Cardiac muscle cell (in vitro differentiated cells and primary cell): ENCODE measurements at places on chromosomes 5 and 9. TPM values are rescaled to one million over a fixed set of nuclear protein-coding genes. Genes with fewer than 3 reads are reported as not detected.

DNA sequence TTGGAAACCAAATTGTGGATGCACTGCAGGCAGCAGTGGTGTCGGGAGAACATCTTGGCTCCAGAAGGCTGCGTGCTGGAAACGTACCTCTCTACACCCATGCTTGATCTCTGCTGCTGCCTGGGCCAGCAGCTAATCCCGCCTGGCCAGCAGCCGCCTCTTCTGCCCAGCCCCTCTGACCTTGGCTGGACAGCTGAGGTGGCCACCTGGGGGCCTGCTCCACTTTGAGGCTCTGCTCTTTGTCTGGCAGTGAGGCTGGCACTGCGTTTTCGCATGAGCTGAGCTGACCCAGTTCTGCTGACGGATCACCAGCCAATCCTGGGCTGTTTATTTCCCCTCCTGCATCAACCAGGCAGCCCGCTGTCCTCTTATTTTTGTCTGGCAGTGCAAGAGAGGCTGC, 154.9 kb downstream of the TENT4A start:
- no peaks in the 10 kb centered on the region for H3K36me3 ChIP-seq
- H3K4me1 ChIP-seq = no peaks in the 10 kb centered on the region
- DNase-seq = no peak
- H3K27me3 ChIP-seq = no peaks in the 10 kb centered on the region

The EPB41L4A gene
- 8.2 and 10.5 TPM in 2 replicates for total RNA-seq

DNA sequence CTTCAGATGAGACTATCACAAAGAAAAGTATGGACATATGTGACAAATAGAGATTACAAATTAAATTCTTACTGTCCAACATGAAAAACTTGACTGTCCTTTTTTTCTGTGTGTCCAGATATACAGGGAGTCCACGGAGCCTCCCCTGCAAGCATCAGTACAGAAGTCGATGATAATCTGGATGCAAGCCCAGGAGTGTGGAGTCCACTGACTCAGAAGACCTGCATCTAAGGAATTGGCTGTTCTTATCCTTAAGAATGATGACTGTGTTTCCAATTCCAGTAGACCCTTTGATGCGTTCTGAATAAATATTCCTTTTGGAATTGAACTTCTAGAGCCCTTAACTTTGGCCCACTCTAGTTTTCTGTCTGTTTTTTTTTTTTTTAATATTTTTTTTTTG, 56.7 kb upstream of the TAF11L2 start:
- no peaks in the 10 kb centered on the region for H3K4me1 ChIP-seq
- H3K27ac ChIP-seq = no peak overlapping the region
- no peaks in the 10 kb centered on the region for H3K36me3 ChIP-seq
- H3K27me3 ChIP-seq = no peaks in the 10 kb centered on the region

DNA sequence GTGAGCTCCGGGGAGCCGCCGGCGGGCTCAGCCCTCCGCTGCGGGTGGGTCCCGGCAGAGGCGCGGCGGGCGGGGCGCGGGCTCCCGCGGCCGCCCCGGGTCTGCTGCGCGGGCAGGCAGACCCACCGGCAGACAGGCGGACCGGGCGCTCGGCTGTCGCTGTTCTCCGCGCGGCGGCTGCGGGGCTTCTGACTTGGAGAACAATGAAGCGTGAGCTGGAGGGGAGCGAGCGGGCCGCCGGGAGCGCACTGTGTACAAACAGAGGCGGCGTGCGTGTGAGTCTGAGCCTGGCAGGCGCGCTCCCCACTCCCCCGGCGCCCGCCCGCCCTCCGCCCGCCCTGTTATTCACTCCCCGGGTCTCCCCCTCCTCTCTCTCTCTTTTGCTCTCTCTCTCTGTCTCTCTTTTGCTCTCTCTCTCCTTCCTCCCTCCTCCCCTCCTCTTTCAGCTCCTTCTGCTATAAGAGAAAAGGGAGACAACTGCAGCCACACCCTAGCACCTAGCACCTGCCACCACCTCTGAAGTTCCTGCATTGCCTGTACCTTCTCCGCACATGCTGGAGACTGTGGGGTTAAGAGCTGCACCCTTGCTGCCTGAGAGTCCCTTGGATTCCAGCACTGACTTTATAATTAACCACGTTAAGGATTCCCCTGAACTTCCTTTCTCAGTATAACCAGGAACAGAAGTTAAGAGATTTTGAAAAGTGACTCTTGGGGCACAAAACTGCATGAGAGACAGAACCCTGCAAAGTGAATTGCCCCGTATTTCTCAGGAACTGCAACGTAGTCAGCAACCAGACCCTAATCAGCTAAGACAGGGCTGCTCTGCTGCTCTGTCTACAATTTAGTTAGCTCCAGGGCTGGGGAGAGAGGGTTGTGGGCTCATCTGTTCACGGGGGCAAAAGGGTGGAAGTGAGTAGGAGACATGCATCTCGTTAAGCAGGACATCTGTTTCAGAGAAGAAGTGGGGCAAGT, at the start of gene EDIL3:
Gene EDIL3, minus strand, starts transcription at position 277 of the 972 bp plus-strand sequence. CDS start 506 bp downstream, outside the sequence.
- peaks cover 52% of the 10 kb centered on the region for H3K27me3 ChIP-seq
- no peaks in the 10 kb centered on the region for H3K4me1 ChIP-seq
- DNase-seq = peak; percentile 80
- H3K36me3 ChIP-seq = no peaks in the 10 kb centered on the region

GRCh38 chr5:100595152-100595811, 60.1 kb downstream of the FAM174A start:
- H3K36me3 ChIP-seq = no peaks in the 10 kb centered on the region
- no peaks in the 10 kb centered on the region for H3K4me1 ChIP-seq
- no peak for DNase-seq
- no peak overlapping the region for H3K27ac ChIP-seq

The ANKRD34B gene
- not detected in 2 replicates for total RNA-seq

The IFNB1 gene
- total RNA-seq = not detected in 2 replicates

- no peak for DNase-seq
- no peak overlapping the region for H3K4me3 ChIP-seq
- H3K36me3 ChIP-seq = no peaks in the 10 kb centered on the region
- H3K27me3 ChIP-seq = no peaks in the 10 kb centered on the region
Observed at GRCh38 chr9:100428871-100429654, 2.1 kb downstream of the MSANTD3 start.

- H3K27ac ChIP-seq = peak overlapping the region; percentile 74
- DNase-seq = no peak
- H3K4me3 ChIP-seq = no peak overlapping the region
- peaks cover 11% of the 10 kb centered on the region for H3K4me1 ChIP-seq
- H3K36me3 ChIP-seq = no peaks in the 10 kb centered on the region
Observed at GRCh38 chr9:125131778-125132177, 11.6 kb downstream of the SCAI start.

GRCh38 chr9:134179595-134179917, 15.2 kb upstream of the RNU6ATAC start:
- no peaks in the 10 kb centered on the region for H3K27me3 ChIP-seq
- no peak overlapping the region for H3K4me3 ChIP-seq
- H3K36me3 ChIP-seq = no peaks in the 10 kb centered on the region
- H3K27ac ChIP-seq = no peak overlapping the region

DNA sequence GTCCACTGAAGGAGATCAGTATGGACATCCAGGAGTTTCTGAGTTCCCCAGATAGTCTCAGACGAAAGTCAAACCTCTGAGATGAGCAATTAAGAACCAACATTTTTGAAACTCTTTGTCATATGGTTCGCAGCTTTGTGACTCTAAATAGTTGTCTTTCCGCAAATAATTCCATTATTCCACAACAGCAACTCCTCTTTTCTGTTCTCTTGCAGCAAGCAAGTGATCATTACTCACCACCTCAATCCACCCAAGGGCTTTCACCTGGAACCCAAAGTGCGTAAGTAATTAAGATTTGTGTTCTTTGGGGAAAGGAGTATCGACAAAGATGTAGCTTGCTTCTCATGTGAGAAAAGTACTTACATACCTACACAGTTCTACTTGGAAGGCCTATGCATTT, 15.6 kb downstream of the MTX3 start:
- DNase-seq = no peak
- H3K36me3 ChIP-seq = peaks cover 26% of the 10 kb centered on the region
- no peaks in the 10 kb centered on the region for H3K4me1 ChIP-seq
- H3K27ac ChIP-seq = no peak overlapping the region
- no peak overlapping the region for H3K4me3 ChIP-seq
- no peaks in the 10 kb centered on the region for H3K27me3 ChIP-seq

DNA sequence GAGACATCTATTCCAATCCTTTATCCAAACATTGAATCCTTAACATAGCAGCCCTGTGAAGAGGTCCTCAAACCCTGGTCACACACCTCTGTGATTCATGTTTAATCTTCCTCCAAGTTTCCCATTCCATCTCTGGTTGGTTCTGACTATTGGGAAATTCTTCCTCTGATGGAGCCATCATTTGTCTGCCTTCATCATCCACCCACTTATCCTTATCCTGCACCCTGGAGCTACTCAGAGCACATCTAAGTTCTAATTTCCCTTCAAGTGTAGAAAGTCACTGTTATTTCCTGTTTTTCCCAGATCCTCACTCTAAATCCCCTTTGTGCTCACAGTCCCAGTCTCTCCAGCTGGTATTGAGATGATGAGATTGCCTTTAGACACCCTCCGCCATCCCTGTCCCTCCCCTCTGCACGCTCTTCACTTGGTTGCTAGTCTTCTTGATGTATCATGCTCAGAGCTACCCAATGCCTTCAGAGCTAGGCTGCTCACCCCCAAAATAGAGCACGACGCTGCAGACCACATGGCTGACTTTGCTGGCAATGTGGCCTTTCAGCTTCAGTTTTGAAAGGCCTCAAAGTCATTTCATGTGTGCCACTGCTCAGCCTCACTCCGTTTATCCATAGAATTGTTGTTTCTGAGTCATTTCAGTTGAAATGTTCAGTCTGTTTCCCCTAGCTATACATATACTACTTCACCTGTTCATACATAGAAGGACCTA, 154.3 kb downstream of the PALM2AKAP2 start:
- no peaks in the 10 kb centered on the region for H3K27me3 ChIP-seq
- H3K27ac ChIP-seq = peak overlapping the region; percentile 18
- no peak overlapping the region for H3K4me3 ChIP-seq
- DNase-seq = no peak
- H3K36me3 ChIP-seq = peaks cover 27% of the 10 kb centered on the region
- no peaks in the 10 kb centered on the region for H3K4me1 ChIP-seq

- no peak overlapping the region for H3K4me3 ChIP-seq
- H3K27ac ChIP-seq = no peak overlapping the region
- no peaks in the 10 kb centered on the region for H3K36me3 ChIP-seq
- DNase-seq = no peak
- H3K4me1 ChIP-seq = no peaks in the 10 kb centered on the region
- no peaks in the 10 kb centered on the region for H3K27me3 ChIP-seq
Observed at GRCh38 chr5:17315710-17316221, 98.3 kb downstream of the BASP1 start.

DNA sequence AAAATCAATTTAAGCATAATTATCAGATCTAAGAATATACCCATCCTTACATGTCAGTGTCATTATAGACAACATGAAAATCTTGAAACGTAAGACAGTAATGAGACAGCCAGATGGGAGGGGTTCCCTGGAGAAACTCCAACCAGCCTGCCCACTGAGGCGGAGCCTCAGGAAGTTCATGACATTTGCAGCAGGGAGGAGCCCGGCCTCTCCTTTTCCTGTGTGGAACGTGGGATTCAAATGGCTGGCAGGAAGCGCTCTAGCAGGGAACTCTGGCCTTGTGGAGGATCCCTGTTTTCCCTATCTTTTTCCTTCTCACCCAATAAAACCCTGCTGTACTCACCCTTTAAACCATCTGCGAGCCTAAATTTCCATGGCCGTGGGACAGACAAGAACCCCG, 176.6 kb upstream of the KCNN2 start:
- no peak overlapping the region for H3K4me3 ChIP-seq
- no peaks in the 10 kb centered on the region for H3K27me3 ChIP-seq
- no peak overlapping the region for H3K27ac ChIP-seq
- H3K36me3 ChIP-seq = no peaks in the 10 kb centered on the region
- DNase-seq = no peak
- peaks cover 15% of the 10 kb centered on the region for H3K4me1 ChIP-seq

GRCh38 chr9:4328723-4329122, 28.9 kb upstream of the GLIS3 start:
- peaks cover 3% of the 10 kb centered on the region for H3K4me1 ChIP-seq
- H3K27me3 ChIP-seq = no peaks in the 10 kb centered on the region
- DNase-seq = no peak
- no peak overlapping the region for H3K27ac ChIP-seq
- no peaks in the 10 kb centered on the region for H3K36me3 ChIP-seq

The ARAP3 gene
- 1.5 and 1.6 TPM in 2 replicates for total RNA-seq

DNA sequence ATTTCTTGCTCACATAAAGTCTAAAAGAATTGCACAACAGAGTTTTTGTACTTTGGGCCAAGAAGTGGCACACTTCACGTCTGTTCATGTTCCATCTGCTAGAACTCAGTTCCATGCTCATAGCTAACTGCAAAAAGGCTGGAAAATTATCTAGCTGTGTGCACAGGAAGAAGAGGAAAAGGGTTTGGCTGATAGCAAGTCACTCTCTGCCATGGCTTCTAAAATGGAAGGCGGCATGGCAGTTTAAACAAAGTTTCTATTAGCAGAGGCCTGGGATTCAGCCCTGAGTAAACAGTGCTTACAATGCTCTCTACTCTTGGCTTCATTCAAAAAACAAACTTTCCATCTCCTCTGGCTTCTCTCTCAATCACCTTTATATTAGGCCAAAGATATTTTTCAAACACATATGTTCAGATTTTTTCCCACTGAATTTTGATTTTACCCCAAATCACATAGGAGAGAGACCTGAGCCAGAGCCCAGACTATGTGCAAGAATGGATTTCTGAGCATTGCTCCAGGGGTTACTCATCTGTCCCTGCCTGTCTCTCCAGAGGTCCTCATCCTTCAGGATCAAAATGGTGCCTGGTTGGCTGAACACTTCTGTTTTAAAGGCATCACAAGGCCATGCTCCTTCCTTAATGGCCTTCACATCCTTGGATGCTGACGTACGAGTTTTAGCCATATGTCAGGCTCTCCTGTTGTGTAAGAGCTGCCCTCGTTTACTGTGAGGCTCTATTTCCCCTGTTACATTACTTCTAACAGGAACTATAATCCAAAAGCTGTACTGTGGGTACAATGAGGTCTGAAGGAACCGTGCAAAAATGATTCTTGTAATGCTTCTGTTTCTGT, 226.6 kb downstream of the SAXO1 start:
- no peaks in the 10 kb centered on the region for H3K36me3 ChIP-seq
- no peaks in the 10 kb centered on the region for H3K4me1 ChIP-seq
- H3K4me3 ChIP-seq = no peak overlapping the region
- H3K27me3 ChIP-seq = no peaks in the 10 kb centered on the region
- H3K27ac ChIP-seq = no peak overlapping the region

The ADAMTS13 gene
- 12.2 and 16.9 TPM in 2 replicates for total RNA-seq

GRCh38 chr9:121568343-121569265, 69.0 kb upstream of the GGTA1 start:
- no peaks in the 10 kb centered on the region for H3K27me3 ChIP-seq
- no peak overlapping the region for H3K4me3 ChIP-seq
- no peaks in the 10 kb centered on the region for H3K36me3 ChIP-seq
- DNase-seq = peak; percentile 36
- peaks cover 20% of the 10 kb centered on the region for H3K4me1 ChIP-seq

GRCh38 chr9:127660886-127661741, 45.7 kb upstream of the CFAP157 start:
- no peaks in the 10 kb centered on the region for H3K4me1 ChIP-seq
- H3K27me3 ChIP-seq = no peaks in the 10 kb centered on the region
- no peak overlapping the region for H3K27ac ChIP-seq
- H3K4me3 ChIP-seq = no peak overlapping the region

GRCh38 chr9:97502222-97502983, 937 bp downstream of the TMOD1 start:
- no peaks in the 10 kb centered on the region for H3K36me3 ChIP-seq
- peak; percentile 53 for DNase-seq
- H3K4me1 ChIP-seq = peaks cover 32% of the 10 kb centered on the region
- H3K27ac ChIP-seq = peak overlapping the region; percentile 98

- no peak overlapping the region for H3K27ac ChIP-seq
Observed at GRCh38 chr5:90366948-90367347, 42.6 kb downstream of the CETN3 start.

- H3K4me1 ChIP-seq = no peaks in the 10 kb centered on the region
- H3K27ac ChIP-seq = no peak overlapping the region
- no peaks in the 10 kb centered on the region for H3K27me3 ChIP-seq
- no peak overlapping the region for H3K4me3 ChIP-seq
- peaks cover 13% of the 10 kb centered on the region for H3K36me3 ChIP-seq
Observed at GRCh38 chr9:92059661-92060060, 55.6 kb downstream of the SPTLC1 start.

The SLC34A1 gene
- total RNA-seq = not detected in 2 replicates
